ENCODE measurements at places on chromosomes 5 and 9.
A peak's percentile ranks its signal among the peaks of the same experiment; 100 is the strongest.

DNA sequence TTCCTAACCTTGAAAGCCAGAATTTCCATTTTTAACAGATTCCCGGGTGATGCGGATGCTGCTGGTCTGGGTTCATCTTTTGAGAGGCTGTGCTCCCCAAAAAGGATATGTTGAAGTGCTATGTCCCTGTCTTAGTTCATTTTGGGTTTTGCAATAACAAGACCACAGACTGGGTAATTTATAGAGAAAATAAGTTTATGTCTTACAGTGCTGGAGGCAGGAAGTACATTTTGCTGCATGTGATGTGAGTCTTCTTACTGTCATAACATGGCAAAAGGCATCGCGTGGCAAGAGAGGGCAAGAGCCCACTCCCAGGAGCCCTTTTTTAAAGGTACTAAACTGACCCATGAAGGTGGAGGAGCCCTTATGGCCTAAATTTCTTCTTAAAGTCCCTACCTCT, 114.1 kb downstream of the DAPK1 start:
- no peak for DNase-seq

DNA sequence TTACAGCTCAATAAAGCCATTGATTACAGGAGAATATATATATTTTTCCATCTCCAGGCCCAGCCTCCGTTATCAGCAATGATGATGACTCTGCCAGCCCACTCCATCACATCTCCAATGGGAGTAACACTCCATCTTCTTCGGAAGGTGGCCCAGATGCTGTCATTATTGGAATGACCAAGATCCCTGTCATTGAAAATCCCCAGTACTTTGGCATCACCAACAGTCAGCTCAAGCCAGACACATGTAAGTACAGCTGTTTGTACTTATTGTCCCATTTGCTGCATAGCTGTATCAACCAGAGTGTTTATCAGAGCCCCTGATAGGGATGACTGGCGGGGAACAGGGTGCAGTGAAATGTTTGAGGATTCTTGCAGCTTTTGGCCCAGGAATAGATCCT, 197.7 kb downstream of the NTRK2 start:
- no peak for DNase-seq

DNA sequence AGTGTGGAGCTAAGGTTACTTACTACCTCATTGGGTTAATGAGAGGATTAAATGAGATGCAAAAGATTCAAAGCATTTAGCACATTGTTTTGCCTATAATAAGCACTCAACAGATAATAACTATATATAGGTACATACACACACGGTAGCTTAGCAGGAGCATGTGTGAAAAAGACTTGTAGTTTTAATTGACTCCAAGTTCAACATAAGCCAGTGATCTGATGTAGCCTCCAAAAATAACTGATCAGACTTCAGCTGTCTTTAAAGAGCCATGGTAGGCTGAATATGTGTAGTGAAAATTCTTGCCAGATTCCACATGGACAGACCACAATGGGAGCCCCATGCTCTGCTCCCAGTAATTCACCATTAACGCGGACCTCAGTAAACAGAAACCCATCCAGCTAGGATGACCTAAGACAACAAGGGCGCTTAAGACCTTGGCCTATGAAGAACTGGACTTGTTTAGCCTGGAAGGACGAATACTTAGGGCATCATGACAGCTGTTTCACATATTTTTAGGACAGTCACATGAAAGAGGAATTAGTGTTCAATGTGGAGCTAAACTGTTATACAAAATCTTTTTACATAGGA, 115.1 kb upstream of the ZNF366 start:
- no peak for DNase-seq

- no peak for DNase-seq
These were observed 56.5 kb upstream of the ANGPTL2 start for GRCh38 chr9:127178686-127179632.

GRCh38 chr5:181136361-181136955, 5.5 kb upstream of the OR2V1 start:
- no peak for DNase-seq

DNA sequence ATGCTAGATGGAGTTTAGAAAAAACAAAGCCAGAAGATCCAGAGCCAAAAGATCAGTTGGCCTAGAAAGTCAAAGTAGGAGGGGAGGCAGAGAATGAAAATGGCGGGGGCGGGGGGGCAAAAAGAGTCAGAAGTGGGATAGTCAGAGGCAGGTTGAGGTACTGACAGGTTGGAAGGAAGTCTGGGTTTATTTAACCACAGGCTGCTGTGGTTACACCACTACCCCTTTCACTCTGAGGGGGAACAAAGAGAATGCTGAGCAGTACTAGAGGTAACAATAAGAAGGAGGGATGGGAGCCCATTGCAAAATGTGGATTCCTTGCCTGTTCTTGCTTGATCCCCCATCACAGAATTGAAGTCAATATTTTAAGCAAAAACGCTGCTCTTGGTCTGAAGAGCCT, 111.8 kb downstream of the CAVIN4 start:
- DNase-seq: no peak

- no peak for DNase-seq
These were observed 109.4 kb upstream of the TBCA start for GRCh38 chr5:77885519-77885918.

GRCh38 chr9:91905991-91906469, 44.0 kb downstream of the ROR2 start:
- DNase-seq: no peak

DNA sequence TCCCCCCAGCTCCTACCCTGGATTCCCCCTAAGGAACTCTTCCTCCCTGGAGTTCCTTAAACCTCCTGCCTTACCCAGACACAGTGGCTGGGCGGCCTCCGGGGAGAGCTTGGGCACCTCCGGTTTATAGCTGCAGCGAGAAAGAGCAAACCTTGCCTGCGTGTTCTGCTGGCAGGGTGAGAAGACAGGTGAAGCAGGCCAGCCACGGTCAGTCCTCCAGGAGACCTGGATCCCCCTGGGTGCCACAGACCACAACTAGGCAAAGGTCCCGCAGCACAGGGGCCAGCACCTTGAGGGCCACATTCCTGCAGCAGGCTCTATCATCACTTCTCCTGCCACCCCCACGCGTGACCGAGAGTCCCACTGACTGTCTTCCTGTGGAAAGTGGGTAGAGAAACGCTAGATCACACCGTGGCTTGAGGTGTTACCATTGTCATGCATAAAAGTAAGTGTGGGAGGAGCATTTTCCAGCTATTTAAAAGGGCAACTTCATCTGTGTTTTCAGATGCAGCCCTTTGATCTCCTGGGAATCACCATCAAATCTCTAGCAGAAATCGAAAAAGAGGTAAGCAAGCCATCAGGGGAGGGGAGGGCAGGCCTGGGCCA, 130.2 kb upstream of the LMX1B start:
- DNase-seq: no peak

DNA sequence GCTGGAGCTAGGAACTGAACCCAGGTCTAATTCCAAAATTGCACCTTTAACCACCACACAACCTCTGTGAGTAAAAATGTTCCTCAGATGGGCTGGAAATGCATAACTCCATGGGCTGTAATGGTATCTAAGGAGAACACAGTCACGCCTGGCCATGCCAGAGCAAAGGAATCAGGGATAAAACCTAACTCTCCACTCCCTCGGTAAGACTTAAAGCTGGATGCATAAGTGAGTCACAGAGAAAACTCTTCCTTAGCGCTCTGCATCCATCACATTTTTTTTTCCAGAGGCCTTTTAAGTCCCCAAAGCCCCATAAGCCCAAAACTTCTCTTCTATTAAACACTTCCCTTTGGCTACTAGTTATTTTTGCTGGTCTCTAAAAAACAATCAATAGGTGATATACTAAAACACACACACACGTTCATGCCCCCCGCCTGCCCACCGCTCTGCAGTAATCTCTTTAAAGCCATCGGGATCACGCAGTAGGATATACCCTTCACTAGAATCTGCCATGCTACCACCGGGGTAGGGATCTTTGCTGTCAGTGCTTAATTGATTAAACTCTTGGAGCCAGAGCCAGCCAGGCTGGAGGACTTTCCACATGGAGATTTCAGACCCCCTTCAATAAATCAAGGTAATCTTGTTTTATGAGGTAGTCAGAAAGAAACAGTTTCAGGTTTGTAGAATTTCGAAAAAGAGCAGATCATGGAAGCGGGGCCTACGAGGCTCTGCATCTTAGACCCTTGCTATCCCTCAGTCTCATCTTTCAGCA, 212.9 kb downstream of the MAPKAP1 start:
- no peak for DNase-seq

DNA sequence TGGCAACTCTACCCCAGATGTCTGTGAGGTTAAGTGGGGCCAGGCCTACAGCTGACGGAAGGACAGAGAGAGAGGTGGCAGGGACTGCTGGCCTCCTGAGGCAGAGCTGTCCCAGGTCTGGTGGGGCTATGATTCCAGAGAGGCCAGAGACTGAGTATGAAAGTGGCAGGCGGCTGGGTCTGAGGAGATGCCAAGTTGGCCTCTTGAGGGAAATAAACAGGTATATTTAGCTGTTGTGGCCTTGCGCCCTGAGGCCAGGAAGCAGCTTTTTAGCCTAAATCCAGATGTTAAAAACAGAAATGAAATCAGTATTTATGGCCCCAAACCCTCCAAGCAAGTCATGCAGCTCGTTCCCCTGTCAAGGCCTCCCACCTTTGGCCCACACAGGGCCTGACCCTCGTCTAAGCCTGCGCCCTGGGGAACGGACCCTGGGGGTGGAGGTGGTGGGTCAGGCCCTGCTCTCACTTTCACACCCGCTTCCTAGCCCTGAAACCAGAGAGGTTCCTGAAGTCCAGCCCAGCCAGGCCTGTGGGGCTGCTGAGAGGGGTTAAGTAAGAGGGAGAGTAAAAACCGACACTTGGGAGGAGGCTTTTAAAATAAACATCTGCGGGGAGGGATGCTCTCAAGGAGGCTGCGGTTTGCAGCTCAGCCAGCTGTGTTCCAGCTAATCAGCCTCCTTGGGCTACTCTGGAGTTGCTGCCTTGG, 18.7 kb downstream of the PCDHGC5 start:
- no peak for DNase-seq

- peak; percentile 97 for DNase-seq
These were observed 115.4 kb downstream of the RGS3 start for GRCh38 chr9:113578882-113579282.

DNA sequence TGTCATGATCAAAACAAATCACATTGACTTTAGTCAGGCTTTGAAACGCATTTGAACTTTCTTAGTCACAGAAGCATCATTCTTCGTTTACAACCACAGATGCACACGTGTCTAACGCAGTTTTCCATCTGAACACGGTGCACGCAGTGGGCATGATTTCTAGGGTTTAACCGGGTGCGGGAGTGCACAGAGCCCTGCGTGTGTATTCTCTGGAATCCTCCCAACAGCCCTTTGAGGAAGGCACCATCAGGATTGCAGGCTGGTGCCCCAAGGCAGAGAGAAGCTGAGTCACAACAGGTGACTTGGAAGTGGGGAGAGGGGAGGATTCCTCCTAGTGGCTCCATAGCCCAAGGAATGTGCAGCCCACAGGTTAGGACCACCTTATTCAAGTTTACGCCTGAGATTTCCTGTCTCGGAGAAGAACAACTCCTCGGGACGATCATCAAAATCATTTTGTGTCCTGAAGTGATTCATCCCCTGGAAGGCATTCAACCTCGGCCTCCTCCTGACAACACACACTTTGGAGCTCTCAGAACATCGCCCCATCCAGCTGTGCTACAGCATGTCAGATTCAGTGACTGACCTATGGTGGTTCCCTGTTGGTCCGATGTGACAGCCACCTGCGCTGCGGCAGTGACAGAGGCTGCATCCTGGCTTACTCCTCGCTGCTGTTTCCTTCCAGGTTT, 13.1 kb downstream of the ROPN1L start:
- no peak for DNase-seq

DNA sequence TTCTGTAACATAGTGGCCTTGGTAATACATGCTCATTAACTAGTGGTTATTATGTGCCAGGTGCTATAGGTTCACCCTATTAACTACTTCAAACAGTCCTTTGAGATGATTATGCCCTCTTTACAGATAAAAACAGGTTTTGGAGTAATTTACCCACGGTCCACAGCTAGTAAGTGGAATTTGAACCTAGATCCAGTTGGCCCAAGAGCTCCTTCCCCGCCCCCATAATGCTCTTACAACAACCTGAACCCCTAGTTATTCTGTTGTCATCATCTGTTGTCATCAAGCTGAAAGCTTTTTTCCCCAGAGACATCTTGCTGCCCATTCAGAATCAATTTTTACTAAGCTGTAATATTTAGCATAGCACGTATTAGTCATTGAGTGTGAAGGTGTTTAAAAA, 23.2 kb downstream of the XPA start:
- DNase-seq: no peak

DNA sequence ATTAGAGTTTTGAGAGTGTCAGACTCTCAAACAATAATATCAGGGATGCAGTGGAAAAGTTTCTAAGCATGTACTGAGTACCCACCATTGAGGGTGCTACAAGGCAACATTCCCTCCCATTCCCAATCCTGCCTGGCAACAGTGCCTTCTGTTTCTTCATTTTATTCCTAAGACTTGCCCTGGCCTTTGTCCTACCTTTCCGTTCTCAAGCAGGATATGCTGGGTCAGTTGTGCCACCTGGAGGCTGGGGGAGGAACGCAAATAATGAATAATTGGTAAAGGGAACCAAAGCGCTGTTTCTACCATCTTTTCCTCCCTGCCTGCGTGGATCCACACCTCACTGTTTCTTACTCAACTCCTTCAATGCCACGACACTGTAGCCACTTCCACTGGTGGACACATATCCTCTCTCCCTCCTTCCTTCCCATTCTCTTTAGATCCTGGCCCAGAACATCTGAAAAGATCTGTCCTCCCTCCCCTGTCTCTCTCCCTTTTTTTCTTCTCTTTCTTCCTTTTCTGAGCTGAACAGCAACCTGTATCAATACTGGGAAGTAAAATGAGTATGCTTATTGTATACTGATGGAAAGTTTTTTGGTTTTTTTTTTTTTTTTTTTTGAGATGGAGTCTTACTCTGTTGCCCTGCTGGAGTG, 149.5 kb downstream of the C9orf152 start:
- DNase-seq: no peak

- DNase-seq: no peak
These were observed 14.5 kb upstream of the NTNG2 start for GRCh38 chr9:132147331-132147730.

DNA sequence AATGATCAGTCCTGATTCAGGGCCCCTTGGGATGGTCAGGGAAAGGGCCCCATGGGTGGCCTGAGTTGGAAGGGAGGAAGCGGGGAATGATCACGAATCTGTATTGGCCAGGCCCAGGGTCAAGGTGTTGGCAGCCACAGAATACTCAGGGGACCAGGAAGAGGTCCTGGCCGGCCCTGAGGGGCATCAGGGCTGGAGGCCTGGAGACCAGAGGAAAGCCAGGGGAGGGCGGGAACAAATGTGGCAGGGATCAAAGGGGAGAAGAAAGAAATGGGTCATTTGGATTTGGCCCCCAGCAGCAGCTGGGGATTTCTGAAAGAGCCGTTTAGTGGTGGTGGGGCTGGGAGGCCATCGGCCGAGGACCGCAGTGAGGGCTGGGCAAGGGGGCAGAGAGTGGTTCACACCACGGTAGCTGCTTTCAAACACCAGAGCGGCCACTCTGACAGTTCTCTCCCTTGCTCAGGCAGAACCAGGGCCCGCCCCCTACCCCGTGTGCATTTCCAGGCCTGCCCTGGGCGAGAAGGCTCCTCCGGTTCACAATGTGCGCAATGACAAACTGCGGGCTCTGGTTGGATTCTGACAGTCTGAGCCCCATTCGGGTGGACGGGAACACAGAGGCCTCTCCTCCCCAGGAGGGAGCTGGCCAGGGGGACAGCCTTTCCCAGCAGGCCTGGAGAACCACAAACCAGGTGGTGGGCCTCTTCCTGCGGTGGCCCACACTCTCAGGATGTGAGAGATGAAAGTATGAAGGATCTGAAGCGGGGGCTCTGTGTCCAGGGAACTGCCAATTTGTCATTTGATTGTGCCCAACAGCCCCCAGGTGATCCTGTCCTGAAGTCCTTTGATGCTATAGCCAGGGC, 220.3 kb upstream of the IER5L start:
- DNase-seq: no peak

GRCh38 chr9:18208166-18209059, 265.5 kb upstream of the ADAMTSL1 start:
- no peak for DNase-seq

All from kidney epithelial cell (primary cell).